GM12891 (cell line): ENCODE measurements at places on chromosomes 5 and 9.

- peak; percentile 10 for DNase-seq
These were observed 534 bp downstream of the SRFBP1 start for GRCh38 chr5:121962347-121962670.

DNA sequence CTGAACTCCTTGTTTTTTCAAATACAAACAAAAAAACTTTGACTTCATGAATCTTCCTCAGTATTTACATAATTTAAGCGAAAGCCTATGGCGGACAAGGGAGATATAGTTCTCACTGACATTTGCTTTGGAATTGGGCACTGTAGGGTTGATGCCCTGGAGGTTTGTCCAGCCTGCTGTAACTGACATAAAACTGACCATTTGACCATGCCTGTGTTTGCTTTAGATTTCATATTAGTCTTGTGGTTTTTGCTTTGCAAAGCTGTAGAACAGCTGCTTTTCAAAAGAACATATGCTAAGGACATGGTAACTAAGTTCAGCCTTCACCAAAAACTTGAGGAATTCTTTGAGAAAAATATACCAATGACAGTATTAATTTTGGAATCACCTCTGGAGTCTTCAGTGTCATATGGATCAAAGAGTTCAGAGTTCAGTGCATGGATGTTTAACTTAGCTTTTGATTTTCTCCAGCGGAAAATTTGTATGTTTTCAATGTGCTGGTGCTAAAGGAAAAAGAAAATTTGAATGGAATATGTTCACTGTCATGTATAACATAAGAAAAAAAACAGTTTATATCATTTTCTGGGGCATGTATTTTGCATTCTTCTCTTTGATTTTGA lies 1013.1 kb downstream of the NR2F1-AS1 start:
- no peak for DNase-seq

- DNase-seq: no peak
These were observed 131.1 kb upstream of the ACTBL2 start for GRCh38 chr5:57613741-57614140.

- no peak for DNase-seq
These were observed 139.3 kb downstream of the LHFPL2 start for GRCh38 chr5:78509145-78509865.

GRCh38 chr5:167177736-167178135 lies 1113.7 kb upstream of the WWC1 start:
- DNase-seq: no peak

- no peak for DNase-seq
These were observed 166.6 kb upstream of the S1PR3 start for GRCh38 chr9:88824711-88825110.

- no peak for DNase-seq
These were observed 772.0 kb upstream of the ACO1 start for GRCh38 chr9:31612336-31613030.

DNA sequence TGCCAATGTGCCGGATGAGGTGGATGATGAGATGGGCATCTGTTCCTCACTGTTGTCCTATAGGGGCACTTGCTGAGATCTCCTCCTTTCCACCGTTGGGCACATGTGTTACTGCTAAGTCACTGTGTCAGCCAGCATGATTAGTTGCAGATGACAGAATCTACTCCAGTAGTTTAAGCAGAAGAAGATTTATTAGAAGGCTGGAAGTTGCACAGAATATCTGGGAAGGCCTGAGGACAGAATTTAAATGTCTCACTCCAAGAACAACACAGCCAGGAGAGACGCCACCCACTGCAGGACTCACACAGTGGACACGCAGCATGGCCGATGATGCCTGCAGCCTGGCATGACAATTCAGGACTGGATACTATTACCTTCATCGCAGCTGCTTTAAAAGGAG lies 157.5 kb downstream of the NSG2 start:
- DNase-seq: no peak

DNA sequence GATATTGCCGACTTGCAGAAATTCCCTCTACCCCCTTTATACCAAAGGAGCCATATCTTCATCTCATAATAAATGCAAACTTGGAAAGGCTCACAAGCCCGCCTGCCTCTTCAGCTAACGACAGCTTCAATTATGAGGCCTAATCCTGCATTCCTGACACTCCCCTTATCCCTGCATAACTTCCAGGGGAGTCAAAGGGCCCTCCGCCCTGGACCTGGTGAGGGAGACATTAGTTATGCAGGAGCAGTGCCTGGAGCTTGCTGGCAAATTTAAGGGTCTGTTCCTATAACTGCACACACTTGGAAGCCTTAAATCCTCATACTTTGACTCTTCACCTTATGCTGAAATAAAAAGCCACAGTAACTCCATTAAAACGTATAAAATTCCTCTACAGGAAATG lies 617.9 kb downstream of the BNC2 start:
- DNase-seq: no peak

- no peak for DNase-seq
These were observed 26.3 kb downstream of the SEMA5A start for GRCh38 chr5:9519537-9519936.
